ENCODE measurements at places on chromosomes 12 and 14. TPM values are rescaled to one million over a fixed set of nuclear protein-coding genes. Genes with fewer than 3 reads are reported as not detected.

- peaks cover 4% of the 10 kb centered on the region for H3K27me3 ChIP-seq
- DNase-seq, result no peak
- peaks cover 26% of the 10 kb centered on the region for H3K4me1 ChIP-seq
- no peak overlapping the region for H3K27ac ChIP-seq
Observed at GRCh38 chr14:52244328-52244727, 23.2 kb upstream of the PTGDR start.

- peaks cover 3% of the 10 kb centered on the region for H3K36me3 ChIP-seq
- peak; percentile 46 for DNase-seq
- peaks cover 20% of the 10 kb centered on the region for H3K4me1 ChIP-seq
- H3K27me3 ChIP-seq, result no peaks in the 10 kb centered on the region
Observed at GRCh38 chr12:70366581-70367257, 629 bp downstream of the KCNMB4 start.

DNA sequence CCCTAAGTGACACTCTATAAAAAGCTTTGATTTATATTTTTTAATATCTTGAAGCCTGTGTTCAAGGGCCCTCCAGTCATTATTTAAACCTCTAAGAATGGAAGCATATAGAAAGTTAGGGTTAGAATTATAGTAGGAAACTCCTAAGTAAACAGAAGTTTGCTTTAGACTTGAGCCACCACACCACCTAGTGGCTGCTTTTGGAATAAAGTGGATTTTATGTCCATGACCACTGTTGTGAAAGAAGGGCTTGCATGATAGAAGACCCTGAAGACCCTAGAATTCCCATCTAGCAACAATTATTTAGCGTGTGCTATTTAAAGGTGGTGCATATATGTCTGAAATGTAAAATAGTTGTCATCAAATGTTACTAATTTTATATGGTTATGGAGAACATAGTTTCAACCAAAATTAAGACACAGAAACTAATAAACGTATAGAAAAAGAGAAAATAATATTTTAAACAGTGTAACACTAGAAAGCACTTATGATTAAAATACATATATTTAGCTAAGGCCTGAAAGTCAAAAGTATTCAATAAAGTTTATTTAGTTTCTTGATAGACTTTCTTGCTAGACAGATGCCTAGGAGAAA is 21.3 kb downstream of the LRRIQ1 start:
- H3K36me3 ChIP-seq, result no peaks in the 10 kb centered on the region
- DNase-seq, result no peak
- H3K27me3 ChIP-seq, result no peaks in the 10 kb centered on the region
- no peak overlapping the region for H3K27ac ChIP-seq
- H3K4me1 ChIP-seq, result peaks cover 23% of the 10 kb centered on the region

- H3K4me3 ChIP-seq, result peak overlapping the region; percentile 79
- DNase-seq, result no peak
- peaks cover 8% of the 10 kb centered on the region for H3K36me3 ChIP-seq
- peaks cover 77% of the 10 kb centered on the region for H3K4me1 ChIP-seq
Observed at GRCh38 chr14:71554959-71555612, 377.1 kb upstream of the RGS6 start.

- H3K27ac ChIP-seq, result no peak overlapping the region
- peaks cover 46% of the 10 kb centered on the region for H3K36me3 ChIP-seq
- H3K27me3 ChIP-seq, result no peaks in the 10 kb centered on the region
- H3K4me1 ChIP-seq, result peaks cover 21% of the 10 kb centered on the region
- no peak for DNase-seq
Observed at GRCh38 chr12:48123169-48123568, 4.0 kb downstream of the PFKM start.

GRCh38 chr14:65095633-65096205 is 6.6 kb downstream of the MAX start:
- DNase-seq, result no peak
- no peak overlapping the region for H3K4me3 ChIP-seq
- H3K4me1 ChIP-seq, result peaks cover 58% of the 10 kb centered on the region
- H3K27ac ChIP-seq, result no peak overlapping the region

GRCh38 chr14:90675399-90675798 is 140.8 kb downstream of the TTC7B start:
- no peaks in the 10 kb centered on the region for H3K27me3 ChIP-seq
- no peak for DNase-seq
- peaks cover 17% of the 10 kb centered on the region for H3K4me1 ChIP-seq
- H3K4me3 ChIP-seq, result no peak overlapping the region
- no peaks in the 10 kb centered on the region for H3K36me3 ChIP-seq

- H3K4me1 ChIP-seq, result peaks cover 9% of the 10 kb centered on the region
- DNase-seq, result no peak
- H3K27me3 ChIP-seq, result no peaks in the 10 kb centered on the region
Observed at GRCh38 chr14:71235875-71236274, 328.6 kb downstream of the PCNX1 start.

GRCh38 chr12:2998789-2999264 is 39.6 kb downstream of the TEAD4 start:
- H3K36me3 ChIP-seq, result no peaks in the 10 kb centered on the region
- H3K27ac ChIP-seq, result no peak overlapping the region
- no peaks in the 10 kb centered on the region for H3K4me1 ChIP-seq
- H3K27me3 ChIP-seq, result peaks cover 2% of the 10 kb centered on the region
- no peak for DNase-seq
- no peak overlapping the region for H3K4me3 ChIP-seq

DNA sequence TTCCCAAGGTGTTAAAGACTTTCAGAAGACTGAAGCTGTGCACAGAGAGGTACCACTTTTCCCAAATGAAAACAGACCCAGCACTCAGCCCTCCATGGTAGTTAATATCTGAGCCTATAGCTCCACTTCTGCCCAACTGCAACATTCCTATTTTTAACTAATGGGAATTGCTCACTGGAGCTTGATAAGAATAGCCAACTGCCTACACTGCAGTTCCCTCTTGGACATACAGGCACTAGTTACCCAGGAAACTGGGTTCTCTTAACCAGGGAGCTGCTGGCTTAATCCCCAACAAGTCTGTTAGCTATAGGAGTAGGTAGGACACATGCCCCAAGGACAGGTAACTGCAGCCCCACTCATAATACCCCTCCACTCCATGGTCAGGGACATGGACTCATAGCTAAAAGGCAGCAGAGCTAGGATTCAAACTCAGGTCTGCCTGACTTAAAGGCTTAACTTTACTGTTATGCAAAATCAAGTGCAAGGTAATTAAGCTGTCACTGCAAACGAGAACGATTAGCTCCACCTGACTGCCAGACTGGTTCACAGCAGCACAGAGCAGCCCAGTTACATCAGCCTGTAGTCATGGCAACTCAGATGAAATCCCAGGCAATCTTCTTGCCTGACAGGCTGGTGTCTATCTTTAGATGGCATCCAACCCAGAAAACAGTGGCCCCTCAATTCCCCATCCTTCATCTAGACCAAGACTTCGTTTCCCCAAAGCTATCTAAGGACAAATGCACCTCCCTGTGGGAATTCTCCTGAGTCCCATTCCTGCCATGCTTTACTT is 77.1 kb upstream of the ACTN1 start:
- DNase-seq, result no peak
- H3K4me3 ChIP-seq, result no peak overlapping the region
- peaks cover 87% of the 10 kb centered on the region for H3K36me3 ChIP-seq

GRCh38 chr14:34220921-34221320 is 241.1 kb downstream of the SPTSSA start:
- H3K36me3 ChIP-seq, result no peaks in the 10 kb centered on the region
- no peak overlapping the region for H3K27ac ChIP-seq
- peaks cover 9% of the 10 kb centered on the region for H3K27me3 ChIP-seq
- H3K4me1 ChIP-seq, result no peaks in the 10 kb centered on the region
- no peak for DNase-seq

DNA sequence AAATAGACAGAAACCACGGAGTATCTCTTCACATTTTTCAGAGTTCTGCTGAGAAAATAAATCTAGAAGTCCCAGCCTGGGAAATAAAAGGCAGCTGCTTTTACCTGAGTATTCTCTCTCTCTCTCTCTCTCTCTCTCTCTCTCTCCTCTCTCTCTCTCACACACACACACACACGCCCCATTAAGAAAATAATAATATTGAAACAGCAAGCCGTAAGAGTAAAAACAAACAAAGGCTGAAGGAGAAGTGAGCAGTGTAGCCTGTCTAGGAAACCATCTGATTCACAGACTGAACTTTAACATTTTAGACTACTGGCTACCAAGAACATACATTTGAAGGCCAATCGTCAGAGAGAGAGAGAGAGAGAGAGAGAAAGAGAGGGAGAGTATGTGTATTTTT is 8.4 kb downstream of the PTHLH start:
- H3K36me3 ChIP-seq, result no peaks in the 10 kb centered on the region
- H3K27me3 ChIP-seq, result peaks cover 44% of the 10 kb centered on the region
- no peak for DNase-seq
- H3K4me3 ChIP-seq, result no peak overlapping the region

GRCh38 chr12:43551971-43552559 is at the start of gene ADAMTS20:
TSS of gene ADAMTS20 (minus strand) at chr12:43552203. CDS start at chr12:43551921, 282 bp downstream.
- no peak within 1 kb of the TSS for H3K27ac ChIP-seq
- no peak for DNase-seq
- H3K4me3 ChIP-seq, result no peak within 1 kb of the TSS
- no peaks in the 10 kb centered on the region for H3K36me3 ChIP-seq
- no peaks in the 10 kb centered on the region for H3K4me1 ChIP-seq

DNA sequence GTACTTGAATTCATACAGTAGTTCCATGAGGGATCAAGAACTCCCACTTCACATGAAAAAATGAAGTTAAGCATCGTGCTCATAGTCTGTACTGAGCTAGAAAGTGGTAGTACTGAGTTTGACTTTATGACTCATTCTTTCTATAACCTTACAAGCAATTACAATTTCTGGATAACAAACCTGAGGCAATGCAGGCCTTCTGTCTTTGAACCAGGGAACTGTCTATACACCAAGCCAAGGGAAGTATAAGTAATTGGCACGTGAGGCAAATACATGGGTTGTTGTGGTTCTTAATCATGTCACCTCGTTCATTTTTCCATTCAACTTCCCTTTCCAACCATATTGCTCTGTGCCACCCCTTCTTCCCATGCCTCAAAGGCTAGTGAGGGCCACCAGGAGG is 16.8 kb downstream of the GNS start:
- no peak overlapping the region for H3K4me3 ChIP-seq
- peaks cover 88% of the 10 kb centered on the region for H3K36me3 ChIP-seq
- no peaks in the 10 kb centered on the region for H3K4me1 ChIP-seq
- H3K27me3 ChIP-seq, result no peaks in the 10 kb centered on the region
- H3K27ac ChIP-seq, result no peak overlapping the region
- DNase-seq, result no peak

DNA sequence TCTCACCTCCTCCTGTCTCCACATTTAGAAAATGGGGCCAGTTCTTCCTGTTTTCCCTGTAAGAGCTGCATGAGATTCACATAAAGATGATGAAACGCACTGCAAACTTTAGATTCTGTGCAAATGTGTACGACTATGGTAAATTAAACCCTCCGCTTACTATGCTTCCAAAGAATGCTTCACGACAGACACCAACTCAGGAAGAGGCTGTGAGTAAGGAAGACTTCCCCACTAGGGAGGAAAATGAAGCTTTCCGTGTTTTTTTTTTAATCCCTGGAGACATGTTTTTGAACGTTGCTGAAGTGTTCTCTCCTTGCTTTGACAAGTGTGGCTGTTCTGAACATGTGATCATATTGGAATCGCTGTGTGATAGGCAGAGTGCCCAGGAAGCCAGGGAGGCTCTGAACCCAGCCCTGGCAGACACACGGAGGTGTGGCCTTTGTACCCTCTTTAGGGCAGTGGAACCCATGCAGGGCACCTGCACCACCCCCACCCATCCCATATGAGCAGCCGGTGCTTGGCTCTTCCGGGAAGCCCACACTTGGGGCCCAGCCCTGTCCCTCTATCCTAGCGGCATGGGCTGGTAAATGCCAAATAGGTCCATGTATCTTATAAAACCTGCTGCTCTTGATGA is 7.5 kb upstream of the SYNE3 start:
- H3K27me3 ChIP-seq, result no peaks in the 10 kb centered on the region
- no peak overlapping the region for H3K4me3 ChIP-seq
- DNase-seq, result no peak
- H3K27ac ChIP-seq, result no peak overlapping the region
- peaks cover 50% of the 10 kb centered on the region for H3K4me1 ChIP-seq
- H3K36me3 ChIP-seq, result peaks cover under 1% of the 10 kb centered on the region

GRCh38 chr12:118500299-118500698 is 123.9 kb downstream of the SUDS3 start:
- DNase-seq, result no peak
- H3K36me3 ChIP-seq, result no peaks in the 10 kb centered on the region

- H3K27ac ChIP-seq, result no peak overlapping the region
- H3K36me3 ChIP-seq, result peaks cover 6% of the 10 kb centered on the region
- peaks cover 6% of the 10 kb centered on the region for H3K4me1 ChIP-seq
- no peak for DNase-seq
- H3K4me3 ChIP-seq, result no peak overlapping the region
Observed at GRCh38 chr14:64298773-64299172, 4.6 kb upstream of the ESR2 start.

DNA sequence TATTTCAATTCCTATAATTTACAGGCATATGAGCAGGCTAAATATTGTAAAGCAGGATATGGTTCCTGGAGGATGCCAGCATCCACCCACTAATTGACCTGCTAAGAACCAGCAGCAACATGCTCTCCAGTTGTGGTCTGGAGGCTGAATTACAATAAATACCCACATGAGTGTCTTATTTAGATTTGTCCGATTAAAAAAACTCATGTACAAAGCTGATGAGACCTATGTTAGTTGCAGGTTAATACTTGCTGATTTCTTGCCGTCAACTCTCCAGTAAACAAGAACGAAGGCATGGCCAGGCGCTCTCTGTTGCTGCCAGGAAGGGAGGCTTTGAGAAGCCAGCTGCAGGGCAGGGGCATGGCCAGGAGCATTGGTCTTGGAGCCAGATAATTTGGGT is 169.3 kb upstream of the PRICKLE1 start:
- no peaks in the 10 kb centered on the region for H3K36me3 ChIP-seq
- no peak overlapping the region for H3K4me3 ChIP-seq
- H3K27ac ChIP-seq, result no peak overlapping the region
- DNase-seq, result no peak
- H3K4me1 ChIP-seq, result no peaks in the 10 kb centered on the region
- H3K27me3 ChIP-seq, result no peaks in the 10 kb centered on the region

- H3K4me1 ChIP-seq, result peaks cover 12% of the 10 kb centered on the region
- peaks cover 77% of the 10 kb centered on the region for H3K36me3 ChIP-seq
- DNase-seq, result no peak
- H3K27ac ChIP-seq, result peak overlapping the region; percentile 64
- no peaks in the 10 kb centered on the region for H3K27me3 ChIP-seq
- no peak overlapping the region for H3K4me3 ChIP-seq
Observed at GRCh38 chr14:65731933-65732506, 319.5 kb downstream of the FUT8 start.

The TAC3 gene
- not detected for total RNA-seq

The OVCH1 gene
- not detected for total RNA-seq

The POTEG gene
- not detected for total RNA-seq

The PLCZ1 gene
- total RNA-seq, result not detected

The C12orf50 gene
- 0.12 TPM for total RNA-seq

The DPPA3 gene
- total RNA-seq, result not detected

The TBC1D30 gene
- 0.13 TPM for total RNA-seq

The LRRC10 gene
- total RNA-seq, result not detected

The SAMD15 gene
- 1.00 TPM for total RNA-seq

The INTS13 gene
- 25.0 TPM for total RNA-seq

The DENND5B gene
- total RNA-seq, result 64.1 TPM

The TRPV4 gene
- not detected for total RNA-seq

The ESR2 gene
- 17.0 TPM for total RNA-seq

The CD163L1 gene
- total RNA-seq, result 0.88 TPM

The TAS2R10 gene
- total RNA-seq, result 0.44 TPM

The PLA2G1B gene
- not detected for total RNA-seq
